ENCODE measurements at places on chromosomes 4 and X. TPM values are rescaled to one million over a fixed set of nuclear protein-coding genes. Genes with fewer than 3 reads are reported as not detected.

GABRA4 gene
- polyA plus RNA-seq = 0.22 TPM

GPC3 gene
- not detected for polyA plus RNA-seq

DUSP9 gene
- polyA plus RNA-seq = 5.5 TPM

CLDN22 gene
- not detected for polyA plus RNA-seq

MAP9 gene
- polyA plus RNA-seq = 3.1 TPM

NDST3 gene
- polyA plus RNA-seq = not detected

VSIG1 gene
- 0.43 TPM for polyA plus RNA-seq

EMCN gene
- 6.1 TPM for polyA plus RNA-seq

JCHAIN gene
- 2,753 TPM for polyA plus RNA-seq

TCEAL7 gene
- 11.2 TPM for polyA plus RNA-seq

SYTL5 gene
- 2.9 TPM for polyA plus RNA-seq

DMRTC1B gene
- not detected for polyA plus RNA-seq

LANCL3 gene
- 0.13 TPM for polyA plus RNA-seq

KLF8 gene
- polyA plus RNA-seq = 2.4 TPM
